Activated CD4-positive, CD25-positive, alpha-beta regulatory T cell (primary cell): ENCODE measurements at places on chromosomes 6 and 20.

GRCh38 chr20:10532361-10532760 is 97.3 kb downstream of the SLX4IP start:
- no peak for DNase-seq

DNA sequence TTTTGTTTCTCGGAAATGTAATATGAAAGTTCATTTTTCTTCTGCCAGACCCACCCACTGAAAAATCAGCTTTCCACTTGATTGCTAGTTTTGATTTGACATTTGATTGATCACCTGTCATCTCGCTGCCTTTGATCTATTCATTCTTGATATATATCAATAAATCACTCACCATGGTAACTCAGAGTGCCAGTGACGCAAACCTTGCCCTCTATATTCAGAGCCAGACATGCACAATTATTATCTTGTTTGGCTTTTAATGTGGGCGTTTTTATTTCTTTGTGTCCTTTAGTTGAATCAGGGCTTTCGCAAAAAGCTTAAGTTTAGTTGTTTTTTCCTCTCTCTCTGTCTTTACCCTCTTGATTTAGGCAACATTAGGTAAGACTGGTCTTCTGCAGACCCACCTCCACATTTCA is 2.0 kb downstream of the TSHZ2 start:
- no peak for DNase-seq

DNA sequence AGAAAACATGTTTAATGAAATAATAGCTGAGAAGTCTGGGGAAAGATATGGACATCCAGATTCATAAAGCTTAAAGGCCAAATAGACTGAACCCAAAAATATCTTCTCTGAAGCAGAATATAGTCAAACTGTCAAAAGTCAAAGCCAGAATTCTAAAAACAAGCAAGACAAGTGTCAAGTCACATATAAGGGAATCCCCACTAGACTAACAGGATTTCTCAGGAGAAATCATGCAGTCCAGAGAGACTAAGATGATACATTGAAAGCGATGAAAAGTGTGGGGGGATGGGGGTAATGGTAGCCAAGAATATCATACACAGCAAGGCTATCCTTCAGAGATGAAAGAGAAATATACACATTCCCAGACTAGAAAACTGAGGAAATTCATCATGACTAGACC is 112.4 kb upstream of the RUNX2 start:
- no peak for DNase-seq

DNA sequence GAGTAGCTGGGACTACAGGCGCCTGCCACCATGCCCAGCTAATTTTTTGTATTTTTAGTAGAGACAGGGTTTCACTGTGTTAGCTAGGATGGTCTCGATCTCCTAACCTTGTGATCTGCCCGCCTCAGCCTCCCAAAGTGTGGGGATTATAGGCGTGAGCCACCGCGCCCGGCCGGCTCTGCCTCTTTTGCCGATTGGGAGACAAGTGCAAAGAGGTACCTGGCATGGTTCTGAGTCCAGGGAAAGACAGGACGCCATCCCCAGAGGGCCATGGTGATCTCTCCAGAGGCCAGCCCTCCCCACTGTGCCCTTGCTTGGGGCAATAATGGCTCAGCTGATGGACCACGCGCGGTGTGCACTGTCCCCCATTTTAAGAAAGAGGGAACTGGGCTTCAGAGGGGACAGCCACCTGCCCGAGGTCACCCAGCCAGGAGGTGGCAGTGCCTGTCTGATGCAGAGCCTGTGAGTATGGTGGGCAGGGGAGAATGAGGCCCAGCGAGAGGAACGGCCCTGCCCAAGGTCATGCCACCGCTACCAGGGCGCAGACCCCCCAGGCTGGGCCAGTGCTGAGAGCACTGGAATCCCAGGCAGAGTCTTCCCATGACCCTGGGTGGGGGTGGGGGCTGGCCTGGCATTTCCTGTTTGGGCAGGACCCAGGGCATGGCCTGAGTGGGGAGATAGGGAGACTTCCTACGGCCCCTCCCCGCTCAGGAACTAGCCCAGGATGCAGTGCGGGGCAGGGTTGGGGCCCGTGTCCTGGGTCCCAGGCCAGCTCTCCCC is 61.0 kb downstream of the SNAI1 start:
- DNase-seq: no peak

GRCh38 chr20:41505184-41505583 is 113.0 kb downstream of the CHD6 start:
- no peak for DNase-seq

DNA sequence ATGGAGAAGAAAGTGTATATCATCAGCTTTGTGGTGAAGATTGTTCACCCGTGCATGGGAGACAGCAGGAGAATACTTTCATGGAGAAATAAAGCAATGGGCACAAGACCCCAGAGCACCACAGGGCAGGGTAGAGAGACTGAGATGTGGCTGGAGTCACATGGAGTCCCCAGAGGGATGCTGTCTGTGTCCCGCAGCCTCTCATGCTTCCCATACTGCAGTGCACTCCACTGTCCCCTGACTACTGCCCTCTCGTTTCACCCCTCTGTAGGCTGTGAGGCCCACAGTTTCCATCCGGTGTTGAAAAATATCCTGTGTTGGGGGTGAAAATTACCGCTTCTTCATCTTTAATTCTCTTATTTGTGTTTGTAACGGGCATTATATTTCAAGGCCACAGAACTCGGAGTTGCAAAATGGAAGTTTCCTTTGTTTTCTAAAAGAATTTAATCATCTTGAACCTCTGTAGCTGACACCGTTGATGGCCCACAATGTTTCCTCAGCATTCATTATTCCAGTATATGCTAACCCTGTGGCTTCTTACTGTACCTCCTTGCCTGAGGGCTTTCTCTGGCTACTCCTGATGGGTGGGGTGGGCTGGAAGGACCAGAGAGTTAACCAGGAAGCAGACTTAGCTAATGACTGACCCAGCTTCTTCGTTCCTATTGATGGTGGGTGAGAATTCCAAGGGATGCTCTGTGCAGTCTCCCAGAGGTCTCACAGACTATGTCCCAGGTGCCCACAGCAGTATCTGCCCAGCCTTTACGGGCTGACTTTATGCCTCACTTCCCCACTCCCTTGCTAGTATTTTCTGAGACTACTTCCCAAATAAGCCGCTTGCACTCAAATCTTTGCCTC is 51.7 kb downstream of the PROKR2 start:
- DNase-seq: no peak

- no peak for DNase-seq
These were observed 980.3 kb upstream of the FLRT3 start for GRCh38 chr20:15317546-15318232.

GRCh38 chr6:38080360-38080759 is 260.8 kb downstream of the ZFAND3 start:
- no peak for DNase-seq
